ENCODE measurements at places on chromosomes 2 and 18.

GRCh38 chr2:796141-796985 lies 119.2 kb upstream of the TMEM18 start:
- peak; percentile 63 for DNase-seq

- peak; percentile 67 for DNase-seq
These were observed 521.2 kb upstream of the FANCL start for GRCh38 chr2:58762176-58762781.

DNA sequence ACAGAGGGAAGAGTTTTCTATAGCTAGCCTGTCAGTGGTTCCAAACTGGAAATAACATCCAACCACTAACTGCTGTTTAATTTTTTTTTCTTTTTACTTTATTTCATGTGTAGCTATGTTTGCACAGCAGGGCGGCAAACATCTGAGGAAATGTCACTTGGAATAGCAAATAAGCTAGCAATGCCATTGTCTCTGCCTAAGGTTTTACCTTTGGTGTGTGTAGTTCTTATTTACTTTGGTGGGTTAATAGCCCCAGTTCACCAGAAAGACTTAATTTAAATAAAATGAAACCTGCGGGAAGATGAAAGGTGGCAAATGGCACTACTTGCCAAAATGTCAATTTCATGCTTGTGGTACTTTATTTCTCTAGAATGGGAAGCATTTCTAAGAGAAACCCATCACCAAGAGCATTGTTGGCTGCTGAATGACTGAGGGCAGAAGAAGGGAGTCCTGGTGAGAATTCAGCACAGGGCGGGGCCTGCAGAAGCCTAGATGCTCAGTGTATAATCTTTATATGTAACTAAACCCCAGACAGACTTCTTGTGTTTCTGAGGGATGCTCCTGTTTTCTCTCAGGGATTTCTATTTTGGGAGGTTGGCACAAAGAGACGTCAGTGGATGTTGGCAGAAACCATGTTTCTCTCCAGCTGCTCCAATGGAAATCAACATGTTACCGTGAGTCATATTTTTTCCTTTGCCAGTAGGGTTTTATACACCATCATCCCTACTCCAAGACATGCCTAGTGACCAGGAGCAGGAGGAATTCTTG lies 300.4 kb upstream of the NT5C1B start:
- no peak for DNase-seq

GRCh38 chr2:119276864-119277263 lies 53.2 kb downstream of the STEAP3 start:
- no peak for DNase-seq

GRCh38 chr2:62197011-62197924 lies 1.4 kb downstream of the B3GNT2 start:
- DNase-seq = no peak
